ENCODE measurements at places on chromosomes 7 and 10. TPM values are rescaled to one million over a fixed set of nuclear protein-coding genes. Genes with fewer than 3 reads are reported as not detected.

DNA sequence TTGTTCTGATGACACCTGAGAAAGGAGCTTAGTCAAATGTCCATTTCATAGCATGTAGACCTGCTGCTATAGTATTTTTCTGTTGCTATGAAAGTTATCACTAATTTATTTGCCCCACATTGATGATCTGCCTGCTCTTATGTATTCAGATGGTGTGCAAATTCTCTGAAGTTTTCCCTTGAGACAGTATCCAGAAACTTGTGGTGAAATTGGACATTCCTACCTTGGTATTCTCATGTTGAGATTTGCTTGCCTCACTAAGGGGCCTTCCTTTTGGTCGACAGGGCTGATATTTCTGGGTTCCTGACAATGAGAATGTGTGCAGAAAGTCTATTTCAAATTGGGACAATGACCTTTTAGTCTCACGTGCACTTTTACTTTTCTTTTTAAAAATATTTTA lies 253.2 kb upstream of the FZD8 start:
- DNase-seq, result no peak

GRCh38 chr7:140903741-140904480 lies 20.8 kb downstream of the BRAF start:
- no peak for DNase-seq

DOCK1 gene
- 120 TPM for total RNA-seq

GRCh38 chr10:110803830-110804338 lies 67.8 kb upstream of the PDCD4 start:
- peak; percentile 66 for DNase-seq

- DNase-seq, result no peak
Observed at GRCh38 chr10:1667392-1667791, 69.9 kb downstream of the ADARB2 start.

DNA sequence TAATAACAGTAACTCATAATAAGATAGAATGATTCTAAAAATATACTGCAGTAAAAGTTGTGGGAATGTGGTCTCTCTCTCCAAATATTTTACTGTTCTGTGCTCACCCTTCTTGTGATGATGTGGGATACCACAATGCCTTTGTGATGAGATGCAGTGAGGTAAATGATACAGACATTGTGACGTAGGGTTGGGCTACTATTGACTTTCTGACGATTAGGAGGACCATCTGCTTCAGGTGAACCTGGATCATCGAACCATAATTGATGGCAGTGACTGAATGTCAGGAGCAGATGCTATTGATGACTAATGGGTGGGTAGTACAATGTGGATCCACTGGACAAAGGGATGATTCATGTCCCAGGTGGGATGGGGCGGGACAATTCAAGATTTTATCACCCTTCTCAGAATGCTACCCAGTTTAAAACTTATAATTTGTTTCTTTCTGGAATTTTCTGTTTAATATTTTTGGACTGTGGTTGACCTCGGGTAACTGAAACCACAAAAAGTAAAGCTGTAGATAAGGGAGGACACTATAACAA lies 73.9 kb upstream of the ARMC3 start:
- DNase-seq, result no peak

DNA sequence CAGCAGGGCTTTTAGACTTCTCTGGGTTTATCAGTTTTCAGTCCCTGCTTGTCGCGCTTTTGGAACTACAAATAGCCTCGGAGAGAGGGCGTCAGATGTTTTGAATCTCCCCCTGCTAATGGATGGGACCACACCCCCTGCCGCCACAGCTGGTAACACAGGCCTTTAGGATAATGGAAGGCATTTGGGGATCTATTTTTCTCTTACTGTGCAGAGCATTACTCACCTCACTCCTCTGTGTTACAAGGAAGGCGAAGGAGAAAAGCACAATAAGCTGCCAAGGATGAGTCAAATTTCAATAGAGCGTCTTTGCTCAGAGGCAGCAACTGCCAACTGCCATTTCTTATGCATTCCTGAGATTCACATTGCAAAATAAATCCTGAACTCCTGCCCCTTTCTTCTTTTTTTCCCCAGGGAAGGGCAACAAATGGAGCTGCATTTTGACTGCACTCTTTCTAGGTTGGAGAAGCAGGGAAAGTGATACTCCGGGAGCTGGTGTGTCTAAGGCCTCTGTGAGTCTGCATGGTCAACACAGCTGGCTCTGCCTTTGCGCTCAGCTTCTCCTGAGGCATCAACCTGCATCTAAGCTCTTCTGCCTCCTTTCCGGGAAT lies 31.5 kb upstream of the SMNDC1 start:
- peak; percentile 86 for DNase-seq

DNA sequence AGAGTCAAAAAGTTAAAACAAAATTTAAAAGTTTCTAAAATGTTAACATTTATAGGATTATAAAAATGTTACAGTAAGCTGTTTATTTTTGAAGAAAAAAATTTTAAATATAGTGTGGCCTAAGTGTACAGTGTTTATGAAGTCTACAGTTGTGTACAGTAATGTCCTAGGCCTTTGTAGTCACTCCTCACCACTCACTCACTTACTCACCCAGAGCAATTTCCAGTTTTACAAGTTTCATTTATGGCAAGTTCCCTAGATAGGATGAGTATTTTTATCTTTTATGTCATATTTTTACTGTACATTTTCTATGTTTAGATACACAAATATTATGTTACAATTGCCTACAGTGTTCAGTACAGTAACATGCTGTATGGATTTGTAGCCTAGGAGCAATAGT lies 419.9 kb downstream of the ARL4A start:
- DNase-seq, result no peak

SGCE gene
- total RNA-seq, result 85.4 TPM

- no peak for DNase-seq
Observed at GRCh38 chr7:112159351-112159750, 46.8 kb downstream of the DOCK4 start.

- DNase-seq, result no peak
Observed at GRCh38 chr10:101827919-101828600, 9.8 kb upstream of the OGA start.

PLCE1 gene
- 3.6 TPM for total RNA-seq

DNA sequence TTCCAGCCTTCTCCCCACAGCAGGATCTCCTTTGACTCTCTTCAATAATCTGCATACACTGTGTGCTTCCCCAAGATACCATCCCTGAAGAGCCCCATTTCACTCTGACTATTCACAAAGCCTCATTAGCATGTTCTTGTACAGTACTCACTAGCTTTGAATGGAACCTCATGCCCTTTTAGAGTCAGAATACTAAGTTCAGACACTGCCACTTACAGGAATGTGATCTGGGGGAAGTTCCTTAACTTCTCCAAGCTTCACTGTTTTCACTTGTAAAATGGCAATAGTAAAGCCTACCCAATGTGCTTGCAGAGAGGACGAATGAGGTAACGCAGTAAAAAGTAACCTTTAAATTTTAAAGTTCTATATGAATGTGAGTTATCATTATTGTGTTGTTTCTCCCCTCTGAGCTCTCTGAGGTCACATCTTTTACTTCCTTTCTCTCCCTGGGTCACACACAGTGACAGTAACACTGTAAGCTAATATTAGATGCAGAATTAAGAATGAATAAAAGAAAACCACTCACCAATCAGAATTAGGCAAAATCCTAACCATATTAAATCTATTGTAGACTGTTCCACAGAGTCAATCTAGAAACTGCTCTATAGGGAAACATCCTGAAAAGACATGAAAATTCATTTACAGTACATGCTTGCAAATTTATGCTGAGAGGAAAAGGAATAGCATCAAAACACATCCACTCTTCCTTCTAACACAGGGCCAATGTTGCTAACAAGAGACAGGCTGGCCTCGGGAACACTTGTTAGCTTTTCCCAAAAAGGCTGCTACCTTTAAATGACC lies 64.2 kb upstream of the IL6 start:
- DNase-seq, result no peak

GRCh38 chr7:107907790-107908189 lies 16.8 kb downstream of the DLD start:
- DNase-seq, result no peak

DNA sequence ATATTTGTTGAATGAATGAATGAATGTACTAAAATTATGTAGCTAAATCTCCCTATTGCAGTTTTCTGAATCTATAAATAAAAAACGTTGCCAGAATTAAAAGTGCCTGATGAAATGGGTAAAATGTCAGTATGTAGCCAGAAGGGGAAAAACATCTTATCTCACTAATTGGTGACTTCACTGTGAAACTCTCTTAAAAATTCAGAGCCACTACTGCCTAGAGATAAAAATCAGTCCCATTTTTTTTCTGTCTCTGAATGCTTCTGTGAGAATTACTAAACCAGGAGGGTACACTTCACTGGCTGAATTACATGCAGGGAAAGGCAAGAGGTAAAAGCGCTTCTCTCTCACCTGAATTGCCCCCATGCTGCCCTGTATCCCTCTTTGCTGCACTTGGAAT lies 69.6 kb upstream of the HPS1 start:
- no peak for DNase-seq

CTAGE15 gene
- not detected for total RNA-seq

DNA sequence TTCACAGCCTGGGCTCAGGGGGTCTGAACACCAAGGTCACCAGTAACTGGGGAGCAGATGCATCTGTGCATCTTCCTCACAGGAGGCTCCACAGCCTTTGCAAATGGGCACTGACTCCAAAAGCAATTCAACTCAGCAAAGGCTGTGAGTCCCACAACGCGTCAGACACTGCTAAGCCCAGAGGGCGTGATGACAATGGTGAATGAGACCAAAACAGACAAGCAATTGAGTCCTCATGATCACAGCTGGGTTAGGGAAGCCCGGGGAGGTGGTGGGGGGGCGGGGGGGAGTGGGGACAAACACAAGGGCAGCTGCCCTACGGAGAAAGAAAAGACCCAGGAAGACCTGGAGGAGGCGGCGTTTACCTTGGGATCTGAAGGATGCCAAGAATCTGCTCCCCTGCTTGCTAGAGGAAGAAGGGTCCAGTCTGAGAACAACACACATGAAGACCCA lies 61.6 kb upstream of the RNF32 start:
- DNase-seq, result no peak

CALN1 gene
- total RNA-seq, result 0.17 TPM

DNA sequence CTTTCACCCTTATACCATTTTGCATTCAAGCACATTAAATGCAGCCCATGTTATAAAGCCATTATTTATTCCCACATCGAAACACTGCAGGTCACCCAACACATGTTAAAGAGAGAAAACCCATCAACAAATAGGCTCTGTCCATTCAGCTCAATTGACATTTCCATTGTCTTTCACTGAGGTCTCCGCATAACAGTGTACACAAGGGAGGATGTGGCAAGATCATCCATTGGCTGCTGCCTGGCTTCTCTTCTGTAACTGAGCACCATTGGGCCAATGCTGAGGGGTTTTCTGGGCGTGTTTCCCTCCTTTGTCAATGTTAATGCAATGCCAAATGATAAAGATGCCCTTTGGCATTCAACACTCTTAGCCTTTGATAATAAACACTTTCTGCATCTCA lies 278.1 kb upstream of the SP4 start:
- no peak for DNase-seq

DNA sequence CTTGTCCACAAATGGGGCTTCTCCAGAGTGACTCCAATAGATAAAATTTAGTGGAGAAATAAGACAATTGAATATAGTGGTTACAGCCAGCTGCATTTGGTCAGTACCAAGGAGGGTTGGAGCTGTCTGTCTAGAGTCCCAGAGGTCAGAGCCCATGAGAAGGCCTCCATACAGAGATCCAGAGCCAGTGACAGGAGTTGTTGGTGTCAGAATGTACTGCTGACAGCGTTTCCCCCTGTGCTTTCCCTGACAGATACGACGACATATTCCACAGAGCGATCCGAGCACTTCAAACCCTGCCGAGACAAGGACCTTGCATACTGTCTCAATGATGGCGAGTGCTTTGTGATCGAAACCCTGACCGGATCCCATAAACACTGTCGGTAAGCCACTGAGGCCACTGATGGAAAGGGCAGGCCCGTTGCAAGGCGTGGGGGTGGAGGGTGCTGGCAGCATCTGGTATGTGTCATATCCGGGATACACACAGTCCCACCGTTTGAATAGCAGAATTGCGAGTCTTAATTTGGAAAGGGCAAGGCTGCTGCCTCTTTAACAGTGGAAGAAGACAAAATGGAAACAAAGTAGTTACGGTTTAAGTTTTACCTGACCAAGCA lies 483.6 kb downstream of the NRG3 start:
- no peak for DNase-seq

RRP12 gene
- 10.4 TPM for total RNA-seq

DNA sequence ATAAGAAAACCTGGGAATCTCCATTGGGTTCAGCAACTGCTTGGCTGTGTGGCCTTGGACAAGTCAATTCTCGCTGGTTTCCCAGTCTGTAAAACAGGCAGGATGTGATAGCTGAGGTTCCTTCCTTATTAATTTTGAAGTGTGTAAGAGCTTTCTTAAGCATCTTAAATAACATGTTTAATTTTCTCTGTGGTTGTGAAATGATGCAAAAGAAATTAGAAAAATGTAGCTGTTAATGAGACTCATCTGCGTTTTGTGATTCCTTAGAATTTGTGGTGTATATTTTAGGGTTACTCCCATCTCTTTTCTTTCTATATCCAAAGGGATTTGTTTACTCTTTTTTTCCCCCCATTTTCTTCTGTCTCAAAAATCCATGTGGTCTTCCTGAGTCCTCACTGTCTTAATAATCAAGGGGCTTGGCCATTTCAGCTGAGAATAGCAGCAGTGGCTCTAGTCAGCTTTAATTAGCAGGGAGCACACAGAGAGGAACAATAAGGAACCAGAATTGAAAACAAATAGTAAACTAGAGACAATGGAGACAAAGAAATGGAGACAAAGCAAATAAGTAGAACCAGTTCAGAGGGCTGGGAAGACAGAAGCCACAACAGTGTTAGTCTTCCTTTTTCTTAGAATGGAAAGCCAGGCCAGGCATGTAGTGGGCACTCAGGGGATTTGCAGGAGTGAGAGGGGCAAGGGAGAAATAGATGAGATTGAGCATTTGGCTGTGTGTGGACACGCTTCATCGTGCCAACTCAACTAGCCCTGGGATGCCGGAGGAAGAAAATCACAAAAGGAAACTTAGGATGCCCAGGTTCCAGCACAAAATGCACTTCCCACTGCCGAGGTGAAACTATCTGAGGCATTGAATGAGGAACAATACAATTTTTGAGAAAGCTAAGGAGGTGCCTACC lies 93.9 kb downstream of the CHN2 start:
- DNase-seq, result no peak

PTPN20 gene
- 1.1 TPM for total RNA-seq

PHF14 gene
- 45.8 TPM for total RNA-seq

SLC13A1 gene
- total RNA-seq, result not detected

GRM8 gene
- 0.09 TPM for total RNA-seq

All from dermis blood vessel endothelial cell (primary cell).